Epithelial cell of esophagus (primary cell): ENCODE measurements at places on chromosomes 5 and 9.

- no peak for DNase-seq
Measured at GRCh38 chr9:86082870-86083269, 16.5 kb downstream of the GOLM1 start.

DNA sequence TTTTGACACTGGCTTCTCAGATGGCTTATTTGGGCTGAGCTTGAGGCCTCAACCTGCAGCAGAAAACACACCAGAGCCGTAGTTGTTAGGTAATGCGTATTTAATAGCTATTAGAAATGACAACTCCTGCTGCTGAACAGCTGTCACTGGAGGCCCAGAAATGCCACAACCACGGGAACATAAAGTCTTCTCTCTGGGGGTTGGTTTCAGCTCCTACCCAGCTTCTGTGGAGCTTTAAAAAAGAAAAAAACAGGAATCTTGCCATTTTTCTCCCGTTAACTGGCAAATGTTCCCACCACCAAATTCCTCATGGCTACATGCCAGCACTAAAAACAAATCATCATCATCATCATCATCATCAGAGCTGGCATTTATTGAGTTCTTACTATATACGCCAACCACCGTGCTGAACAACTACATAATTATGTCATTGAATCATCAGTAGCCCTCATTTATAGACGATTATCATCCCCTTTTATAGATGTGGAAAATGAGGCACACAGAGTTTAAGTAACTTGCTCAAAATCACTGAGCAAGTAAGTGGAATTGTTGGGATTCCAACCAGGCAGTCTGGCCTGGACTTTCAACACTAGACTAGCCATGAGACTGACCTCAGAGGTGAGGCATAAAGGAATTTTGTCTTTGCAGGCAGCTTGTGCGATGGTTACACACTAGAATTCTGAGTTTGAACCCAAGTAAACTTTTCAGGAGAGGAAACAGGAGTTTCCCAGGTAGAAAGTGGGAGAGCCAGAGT, 185.3 kb upstream of the WWC1 start:
- DNase-seq: no peak

DNA sequence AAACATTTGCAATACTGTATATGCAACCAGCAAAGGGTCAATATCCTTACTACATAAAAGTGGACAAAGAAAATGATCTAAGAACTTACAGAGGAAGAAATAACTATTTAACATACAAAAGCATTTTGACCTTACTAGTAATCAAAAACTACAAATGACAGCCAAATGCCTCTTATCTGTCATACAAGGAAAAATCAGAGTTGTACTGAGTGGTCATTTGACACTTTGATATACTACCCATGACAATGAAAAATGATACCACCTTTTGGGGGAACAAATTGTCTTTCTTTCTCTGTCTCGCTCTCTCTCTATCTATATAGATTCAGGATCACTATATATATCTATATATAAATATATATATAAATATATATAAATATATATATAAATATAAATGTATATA, 50.4 kb upstream of the ZSWIM6 start:
- no peak for DNase-seq

DNA sequence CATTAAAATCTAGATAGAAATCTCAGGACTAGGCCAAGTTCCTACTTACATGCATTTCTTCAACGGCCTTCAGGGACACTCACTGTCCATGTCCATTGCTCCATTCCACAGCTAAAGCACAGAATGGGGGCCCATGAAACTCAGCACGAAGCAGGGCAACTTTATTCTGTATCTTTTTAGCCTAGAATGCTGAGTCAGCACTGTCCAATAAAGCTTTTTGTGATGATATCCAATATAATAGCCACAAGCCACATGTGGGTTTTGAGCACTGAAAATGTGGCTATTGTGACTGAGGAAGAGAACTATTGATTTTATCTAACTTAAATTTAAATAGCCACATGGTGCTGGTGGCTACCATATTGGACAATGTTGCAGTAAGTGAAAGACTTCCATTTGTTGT, 21.6 kb downstream of the OTP start:
- no peak for DNase-seq

GRCh38 chr9:13621872-13622564, 342.5 kb upstream of the MPDZ start:
- no peak for DNase-seq

DNA sequence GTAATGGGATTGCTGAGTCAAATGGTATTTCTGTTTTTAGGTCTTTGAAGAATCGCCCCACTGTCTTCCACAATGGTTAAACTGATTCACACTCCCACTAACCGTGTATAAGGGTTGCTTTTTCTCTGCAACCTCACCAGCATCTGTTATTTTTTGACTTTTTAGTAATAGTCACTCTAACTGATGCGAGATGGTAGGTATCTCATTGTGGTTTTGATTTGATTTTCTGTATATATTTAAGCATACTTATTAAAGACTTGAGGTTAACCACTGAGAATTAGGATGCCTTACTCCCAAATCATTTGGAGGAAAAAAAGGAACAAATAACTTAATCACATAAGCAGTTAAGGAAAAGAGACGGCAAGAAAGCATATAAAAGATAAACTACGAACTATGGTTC, 181.6 kb upstream of the FST start:
- no peak for DNase-seq

DNA sequence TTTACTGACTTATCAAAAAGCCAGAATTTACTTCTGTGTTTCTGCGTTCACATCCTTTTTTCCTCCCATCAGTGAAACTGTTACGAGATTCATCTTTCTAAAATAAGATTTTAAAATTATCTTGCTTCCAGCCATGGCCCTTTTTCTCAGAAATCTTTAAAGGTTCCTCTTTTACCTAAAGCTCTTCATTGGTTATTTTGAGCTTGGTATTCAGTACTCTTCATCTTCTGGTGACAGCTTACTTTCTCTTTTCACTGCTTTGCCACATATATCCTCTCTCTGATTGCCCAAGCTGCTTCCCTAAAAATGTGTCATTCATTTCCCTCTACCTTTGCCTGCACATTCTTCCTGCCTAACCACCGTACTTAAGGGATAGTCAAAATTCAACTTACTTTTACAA, 32.3 kb downstream of the TGFBR1 start:
- DNase-seq: no peak

DNA sequence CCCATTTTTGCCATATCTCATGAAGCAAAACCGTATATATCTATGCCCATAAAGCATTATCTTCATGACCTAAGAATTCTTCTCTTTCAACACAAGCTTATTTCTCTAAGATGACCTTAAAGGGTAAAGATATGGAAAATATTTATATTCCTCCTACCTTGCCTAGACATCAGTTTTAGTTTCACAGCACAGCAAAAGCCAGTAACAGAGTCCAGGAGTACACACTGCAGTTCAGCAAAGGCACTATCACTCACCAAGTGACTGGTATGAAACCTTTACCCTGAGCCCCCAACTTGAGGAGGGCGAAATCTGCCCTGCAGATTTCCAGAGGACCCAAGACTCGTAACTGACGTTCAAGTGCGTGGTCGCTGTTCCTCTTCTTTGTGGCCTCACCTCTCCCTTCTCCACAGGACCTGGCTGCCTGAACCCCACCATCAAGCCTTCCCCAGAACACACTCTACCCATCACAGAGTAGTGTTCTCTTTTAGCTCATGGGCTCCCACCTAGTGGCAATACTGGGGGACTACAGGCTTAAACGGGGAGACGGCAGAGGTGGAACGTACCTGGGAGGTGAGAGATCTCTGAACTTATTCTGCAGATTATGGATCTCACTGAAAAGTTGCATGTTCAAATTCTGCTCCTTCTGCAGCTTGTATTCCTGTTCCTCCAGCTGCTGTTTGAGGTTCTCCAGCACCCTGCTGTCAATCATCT, 141.0 kb downstream of the CDK5RAP2 start:
- peak; percentile 48 for DNase-seq

- peak; percentile 41 for DNase-seq
Measured at GRCh38 chr5:101943784-101944183, 352.3 kb downstream of the SLCO4C1 start.

GRCh38 chr9:2601785-2602378, 19.7 kb upstream of the VLDLR start:
- no peak for DNase-seq

DNA sequence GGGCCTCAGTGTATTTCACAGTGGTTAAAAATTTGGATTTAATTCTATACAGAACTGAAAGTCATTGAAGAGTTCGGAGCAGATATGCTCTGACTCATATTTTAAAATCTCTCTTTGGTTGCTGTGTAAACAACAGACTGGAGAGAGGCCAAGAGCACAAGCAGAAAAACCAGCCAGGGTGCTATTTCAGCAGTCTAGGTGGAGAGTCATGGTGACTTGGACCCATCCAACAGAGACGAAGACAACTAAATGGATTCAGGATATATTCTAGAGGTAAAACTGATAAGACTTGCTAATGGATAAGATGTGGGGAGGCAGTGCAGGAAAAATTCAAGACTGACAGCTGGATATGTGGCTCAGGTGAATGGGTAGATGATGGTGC, 168.9 kb downstream of the MAPKAP1 start:
- DNase-seq: peak; percentile 97

DNA sequence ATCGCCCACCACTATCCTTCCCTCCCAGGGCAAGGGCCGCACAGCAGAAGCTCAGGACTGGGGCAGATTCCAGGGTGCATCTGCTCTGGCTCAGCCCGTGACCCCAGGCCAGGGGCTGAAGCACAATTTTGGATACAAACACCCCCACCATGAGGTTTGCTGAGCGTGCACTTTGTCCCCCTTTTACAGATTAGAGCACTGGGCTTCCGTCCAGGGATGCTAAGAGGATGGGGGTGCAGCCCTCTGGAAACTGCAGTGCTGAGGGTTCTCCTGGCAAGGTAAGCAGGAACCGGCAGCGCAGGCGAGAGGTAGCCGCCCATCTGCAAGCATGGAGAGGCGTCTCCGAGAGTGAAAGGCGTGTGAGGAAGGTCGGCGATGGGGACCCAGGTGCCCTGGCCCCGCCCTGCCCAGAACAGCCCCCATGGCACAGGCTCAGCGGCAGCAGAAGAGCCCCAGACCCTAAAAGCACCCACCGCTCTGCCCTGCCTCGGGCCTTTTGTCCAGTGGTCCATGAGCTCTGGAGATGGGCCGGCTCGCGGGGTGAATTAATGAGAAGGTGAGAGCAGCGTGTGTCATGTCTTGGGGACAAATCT, 54.5 kb upstream of the OLFM1 start:
- no peak for DNase-seq

- peak; percentile 12 for DNase-seq
Measured at GRCh38 chr5:124199893-124200292, 546.5 kb downstream of the ZNF608 start.

DNA sequence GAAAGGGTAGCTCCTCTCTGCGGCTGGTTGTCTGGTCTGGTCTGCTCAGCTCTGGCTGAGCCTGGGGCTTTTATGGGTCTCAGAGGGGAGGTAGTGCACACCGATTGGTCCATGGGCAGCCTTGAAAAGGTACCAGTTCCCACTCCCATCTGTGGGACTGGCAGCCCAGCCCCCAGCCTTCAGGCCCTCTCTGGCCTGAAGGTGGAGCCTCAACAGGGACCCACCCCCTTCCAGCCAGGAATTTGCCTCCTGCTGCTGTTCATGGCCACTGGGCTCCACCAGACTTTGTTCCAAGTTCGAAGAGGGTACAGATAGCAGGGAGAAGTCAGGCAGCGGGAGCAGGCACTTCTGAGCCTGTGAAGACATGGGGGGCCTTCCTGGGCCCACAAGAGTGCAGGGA, 165.3 kb upstream of the SLC27A6 start:
- DNase-seq: no peak

DNA sequence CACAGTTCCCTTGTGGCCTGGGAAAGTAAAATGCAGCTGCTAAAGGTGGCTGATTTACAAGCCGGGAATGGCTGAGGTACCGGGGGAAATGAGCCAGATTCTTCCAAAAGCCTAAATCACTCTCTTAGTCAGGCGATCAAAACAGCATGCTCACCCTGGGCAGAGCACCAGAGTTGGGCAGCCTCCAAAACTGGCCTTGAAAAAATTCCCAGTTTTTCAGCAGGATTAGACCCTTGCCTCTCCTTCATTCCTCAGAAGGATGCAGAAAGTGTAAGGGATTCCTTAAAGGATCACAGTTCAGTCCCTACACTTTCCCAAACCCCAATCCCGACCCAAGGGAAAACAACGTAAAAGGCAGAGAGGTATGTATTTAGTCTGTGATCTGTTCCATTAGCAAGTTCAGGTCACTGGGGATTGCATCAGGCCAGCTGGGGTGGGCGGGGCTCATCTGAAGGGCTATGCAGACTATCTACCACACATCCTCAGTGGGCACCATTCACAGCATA, 16.9 kb downstream of the TMEM174 start:
- no peak for DNase-seq

GRCh38 chr9:134858051-134858841, 22.4 kb upstream of the FCN2 start:
- no peak for DNase-seq

- DNase-seq: peak; percentile 77
Measured at GRCh38 chr5:143557061-143557818, 153.8 kb upstream of the NR3C1 start.

DNA sequence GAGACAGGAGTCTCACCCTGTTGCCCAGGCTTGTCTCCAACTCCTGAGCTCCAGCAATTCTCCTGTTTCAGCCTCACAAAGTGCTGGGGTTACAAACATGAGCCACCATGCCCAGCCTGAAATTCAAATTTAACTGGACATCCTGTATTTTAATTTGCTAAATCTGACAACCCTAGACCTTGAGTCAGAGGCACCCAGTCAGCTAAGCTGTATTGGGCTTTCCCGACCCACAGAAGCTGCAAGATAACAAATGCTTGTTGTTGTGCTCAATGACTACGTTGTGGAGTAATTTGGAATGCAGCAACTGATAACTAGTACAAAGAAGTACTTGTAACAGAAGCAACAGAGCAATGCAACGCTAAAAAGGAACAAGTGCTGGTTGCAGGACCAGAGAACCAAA, 533.1 kb downstream of the NTRK2 start:
- peak; percentile 33 for DNase-seq

DNA sequence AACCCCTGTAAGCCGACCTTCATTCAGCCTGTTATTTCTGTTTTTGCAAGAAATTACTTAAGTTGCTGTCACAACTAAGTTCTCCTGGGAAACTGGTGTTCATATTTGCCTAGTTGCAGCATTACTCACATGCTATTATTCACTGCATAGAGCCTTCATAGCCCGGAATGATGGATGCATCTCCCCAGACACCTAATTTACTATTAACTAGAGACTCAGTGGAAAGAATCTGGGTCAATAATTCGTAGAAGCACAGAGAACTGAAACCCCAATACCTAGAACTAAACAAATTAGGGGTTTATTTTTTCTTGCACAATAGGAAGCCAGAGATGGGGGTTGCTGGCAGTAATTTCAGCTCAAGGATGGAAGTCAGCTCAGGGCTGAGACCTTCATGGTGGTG, 45.7 kb upstream of the FAM170A start:
- DNase-seq: peak; percentile 20
